ENCODE measurements at places on chromosomes 4 and X.

DNA sequence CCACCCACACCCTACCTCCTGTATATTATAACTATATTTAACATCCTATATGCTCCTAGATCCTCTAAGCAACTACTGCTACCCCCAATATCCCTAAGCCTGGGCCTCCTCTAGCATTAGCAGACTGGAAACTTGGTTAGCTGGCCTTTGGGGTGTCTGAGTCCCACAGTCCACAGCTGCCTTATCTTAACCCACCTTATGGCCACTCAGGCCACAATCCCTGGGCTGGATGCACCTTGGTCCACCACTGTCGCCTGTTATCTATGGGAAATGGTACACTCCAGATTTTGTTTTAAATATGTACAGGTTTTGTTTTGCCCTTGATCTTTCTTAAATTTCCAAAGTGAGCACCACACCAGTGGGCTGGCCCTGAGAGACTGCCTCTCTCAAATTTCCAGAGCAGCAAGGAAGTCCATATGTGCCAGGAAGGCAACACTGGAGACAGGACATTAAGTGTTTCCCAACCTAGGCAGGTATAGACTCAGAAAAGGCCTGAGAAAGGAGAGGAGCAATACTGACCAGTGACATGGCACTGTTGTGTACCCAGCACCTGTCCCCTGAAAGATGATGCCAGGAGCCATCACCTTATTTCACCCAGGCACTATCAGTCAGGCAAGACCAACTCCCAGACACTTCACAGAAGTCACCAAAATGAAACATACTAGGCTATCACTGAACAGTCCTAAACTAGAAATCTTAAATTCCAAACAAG lies 921 bp downstream of the PFKFB1 start:
- DNase-seq = no peak

DNA sequence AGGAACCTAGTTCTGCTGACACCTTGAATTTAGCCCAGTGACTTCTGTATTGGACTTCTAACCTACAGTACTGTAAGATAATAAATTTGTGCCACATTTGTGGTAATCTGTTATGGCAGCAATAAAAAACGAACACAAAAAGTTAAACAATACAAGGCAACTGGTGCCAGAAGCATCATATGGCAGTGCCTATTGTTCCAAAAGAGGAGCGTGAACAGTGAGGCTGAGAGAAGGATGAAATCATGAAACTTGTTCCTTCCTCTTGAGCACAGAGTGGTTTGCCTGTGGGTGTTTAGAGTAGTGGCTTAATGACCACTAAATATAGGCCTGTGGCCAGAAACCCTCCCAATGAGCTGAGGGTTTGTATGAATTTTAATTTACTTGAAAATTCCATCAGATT lies 69.7 kb upstream of the PGRMC2 start:
- DNase-seq = no peak

GRCh38 chrX:123550829-123551228 lies 182.0 kb downstream of the THOC2 start:
- no peak for DNase-seq

- DNase-seq = no peak
Measured at GRCh38 chr4:52640808-52641565, 18.1 kb downstream of the USP46 start.

GRCh38 chr4:24743927-24744326 lies 51.4 kb upstream of the SOD3 start:
- DNase-seq = no peak

DNA sequence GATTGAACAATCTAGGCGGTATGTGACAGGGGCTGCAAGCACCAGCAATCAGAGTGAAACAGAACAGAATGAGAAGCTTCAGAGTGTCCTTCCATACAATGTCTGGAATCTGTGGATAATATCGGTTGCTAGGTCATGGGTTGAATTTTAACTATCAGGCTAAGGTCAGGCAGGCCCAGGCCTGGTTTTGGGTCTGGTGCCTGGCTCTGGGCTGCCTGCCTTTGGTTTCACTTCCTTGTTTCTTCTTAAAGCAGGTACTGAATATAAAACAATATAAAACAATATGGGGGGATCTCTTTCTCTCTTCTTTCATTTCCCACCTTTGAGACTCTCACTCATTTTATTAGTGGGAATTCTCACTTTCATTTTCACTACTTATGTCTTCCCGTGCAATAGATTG lies 962.0 kb downstream of the CCSER1 start:
- DNase-seq = no peak

DNA sequence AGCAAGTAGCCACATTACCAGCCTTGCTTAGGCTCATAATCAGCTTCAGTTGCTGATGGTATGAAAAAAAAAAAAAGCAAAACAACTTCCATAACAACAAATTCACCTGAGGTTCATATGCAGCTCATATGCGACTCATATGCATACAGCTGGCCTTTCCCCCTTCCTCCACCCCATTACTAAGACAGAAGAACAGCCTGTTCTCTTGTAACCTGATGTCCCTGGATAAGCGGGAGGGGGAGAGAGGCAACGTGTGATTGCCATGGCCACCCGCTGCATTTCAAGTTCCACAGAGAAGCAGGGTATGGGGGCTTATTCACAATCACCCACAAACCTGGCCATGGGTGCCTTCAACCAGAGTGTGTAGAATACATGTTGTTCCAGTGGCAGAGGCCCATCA lies 95.1 kb upstream of the DGKK start:
- DNase-seq = peak; percentile 22

DNA sequence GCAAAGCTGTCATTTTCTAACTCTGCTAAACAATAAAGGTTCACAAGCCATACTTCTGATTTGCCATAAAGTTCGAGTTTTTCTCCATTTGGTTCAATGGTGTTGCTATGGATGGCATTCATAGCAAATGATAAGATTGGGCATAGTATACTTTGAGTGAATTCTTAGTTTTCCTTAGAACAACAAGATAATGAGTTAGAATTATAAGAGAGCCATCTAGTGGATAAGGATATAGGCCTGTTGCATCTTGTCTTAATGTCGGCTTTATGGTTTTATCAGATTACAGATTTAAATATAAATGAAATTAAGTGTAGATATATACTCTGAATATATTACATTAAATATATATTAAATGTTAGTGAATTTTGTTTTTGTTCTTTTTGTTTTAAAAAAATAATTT lies 644.6 kb downstream of the IL1RAPL1 start:
- no peak for DNase-seq

DNA sequence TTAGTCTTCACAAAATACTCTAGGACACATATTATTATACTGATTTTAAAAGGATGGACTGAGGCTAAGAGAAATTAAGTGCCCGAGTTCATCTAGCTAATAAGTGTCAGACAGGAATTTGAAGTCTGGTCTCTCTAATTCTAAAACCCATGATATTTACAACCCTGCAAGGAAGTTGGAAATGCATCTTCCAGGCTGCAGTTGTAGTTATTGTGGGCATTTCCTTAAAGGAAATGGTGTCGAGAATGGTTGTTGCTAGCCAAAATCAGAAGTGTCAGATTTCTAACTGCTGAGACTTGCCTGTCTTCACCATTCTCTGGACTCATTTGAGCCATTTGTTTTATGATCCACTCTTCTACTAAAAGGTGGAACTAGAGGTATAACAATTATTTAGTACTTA lies 82.5 kb downstream of the FAT4 start:
- DNase-seq = no peak

GRCh38 chr4:139919521-139919920 lies 234.5 kb downstream of the MAML3 start:
- DNase-seq = no peak

DNA sequence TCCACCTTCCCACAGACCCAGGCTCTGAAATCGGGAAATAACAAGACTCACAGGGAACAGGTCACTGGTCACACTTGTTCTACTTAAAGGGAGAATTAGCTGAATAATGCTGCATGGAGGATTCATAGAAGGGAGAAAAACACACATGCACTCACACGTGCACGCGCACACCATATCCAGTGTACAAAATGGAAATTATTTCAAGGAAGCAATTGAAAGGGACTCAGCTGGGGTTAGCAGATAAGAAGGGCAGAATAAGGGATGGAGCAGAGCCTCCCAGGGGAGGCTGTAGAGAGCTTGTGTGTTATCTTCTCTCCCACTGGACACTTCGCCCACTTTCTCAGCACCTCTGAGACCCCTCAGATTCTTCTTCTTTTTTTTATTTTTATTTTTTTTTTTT lies 10.3 kb downstream of the GABRQ start:
- no peak for DNase-seq

GRCh38 chrX:63713526-63713925 lies 71.5 kb downstream of the ARHGEF9 start:
- no peak for DNase-seq

DNA sequence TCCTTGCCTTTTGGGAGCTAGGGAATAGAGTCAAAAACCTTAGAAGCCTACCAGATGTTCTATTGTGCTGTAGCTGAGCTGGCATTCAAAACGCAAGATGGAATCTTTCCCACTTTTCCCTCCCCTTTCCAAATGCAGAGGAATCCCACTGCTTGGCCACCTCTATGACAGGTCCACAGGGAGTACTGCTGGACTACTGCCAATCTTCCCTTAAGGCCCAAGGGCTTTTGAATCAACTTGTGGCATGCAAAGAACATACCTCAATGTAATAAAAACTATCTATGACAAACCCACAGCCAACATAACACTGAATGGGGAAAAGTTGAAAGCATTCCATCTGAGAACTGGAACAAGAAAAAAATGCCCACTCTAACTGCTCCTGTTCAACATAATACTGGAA lies 139.2 kb upstream of the AGTR2 start:
- no peak for DNase-seq

DNA sequence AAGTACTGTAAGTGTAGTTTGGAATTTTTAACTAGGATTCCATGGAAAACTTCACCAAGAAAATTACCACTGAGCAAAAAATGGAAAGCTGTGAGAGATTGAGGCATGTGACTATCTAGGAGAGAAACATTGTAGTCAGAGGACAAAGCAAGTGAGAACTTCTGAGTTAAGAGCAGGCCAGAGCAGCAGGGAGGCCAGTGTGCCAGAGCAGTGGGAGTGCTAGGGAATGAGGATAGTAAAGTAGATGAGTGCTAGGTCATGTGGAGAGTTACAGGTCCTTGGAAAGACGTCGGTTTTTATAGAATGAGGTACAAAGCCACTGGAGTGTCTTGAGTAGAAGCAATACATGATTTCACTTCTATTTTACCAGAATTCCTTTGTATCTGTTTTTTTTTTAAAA lies 52.7 kb upstream of the FAT4 start:
- no peak for DNase-seq

DNA sequence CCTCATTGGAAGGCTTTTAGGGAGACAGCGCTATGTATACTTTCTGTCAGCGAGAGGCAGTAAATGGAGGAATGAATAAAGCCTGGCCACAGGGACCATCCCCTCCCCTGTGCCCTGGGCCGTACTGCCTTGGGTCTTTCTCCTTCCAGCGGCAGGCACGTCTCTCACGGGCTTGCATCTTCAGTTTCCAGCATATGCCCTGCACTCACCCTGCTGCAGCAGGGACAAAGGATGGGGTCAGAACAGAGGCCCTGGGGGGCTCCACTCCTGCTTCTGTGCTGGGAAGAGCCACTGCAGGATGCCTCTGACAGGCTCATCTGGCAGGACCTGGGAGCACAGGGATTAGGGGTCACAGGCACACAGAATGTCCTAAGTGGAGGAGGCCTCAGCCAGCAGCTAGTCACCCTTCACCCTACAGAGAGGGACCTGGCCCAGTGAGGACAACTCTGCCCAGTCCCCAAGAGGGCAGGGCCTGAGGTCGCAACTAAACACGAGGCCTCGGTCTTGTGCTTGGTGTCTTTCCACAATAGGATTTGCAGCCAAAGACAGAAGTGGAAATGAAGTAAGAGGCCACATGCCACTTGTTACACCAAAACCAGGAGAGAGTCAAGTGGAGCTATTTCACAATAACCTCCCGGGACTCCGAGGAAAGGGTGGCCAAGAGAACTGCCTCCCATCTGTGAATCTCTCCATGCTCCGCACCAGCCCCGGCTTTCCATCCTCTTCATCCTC lies 150.8 kb downstream of the AFAP1 start:
- no peak for DNase-seq

- DNase-seq = no peak
Measured at GRCh38 chrX:130051176-130051845, 59.0 kb downstream of the ELF4 start.

- no peak for DNase-seq
Measured at GRCh38 chr4:154030152-154030551, 241.3 kb upstream of the SFRP2 start.

DNA sequence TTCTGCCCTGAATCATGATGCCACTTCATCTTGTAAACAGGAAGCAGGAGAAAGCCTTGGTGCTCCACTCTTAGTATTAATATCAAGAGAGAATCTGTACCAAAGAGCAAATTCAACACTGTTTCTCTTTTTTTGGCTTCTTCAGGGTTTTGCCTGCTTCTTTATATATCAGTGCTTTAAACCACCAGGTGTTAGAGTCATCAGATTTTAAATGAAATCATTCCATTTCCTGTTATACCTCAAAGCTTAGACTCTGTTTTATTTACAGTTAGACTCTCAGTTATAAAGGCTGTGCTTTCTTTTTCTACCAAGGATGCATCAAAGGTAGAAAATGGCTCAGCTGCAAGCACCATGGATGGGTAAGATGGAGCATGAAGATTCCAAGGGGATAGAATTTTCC lies 350.9 kb downstream of the CAMK2D start:
- no peak for DNase-seq

DNA sequence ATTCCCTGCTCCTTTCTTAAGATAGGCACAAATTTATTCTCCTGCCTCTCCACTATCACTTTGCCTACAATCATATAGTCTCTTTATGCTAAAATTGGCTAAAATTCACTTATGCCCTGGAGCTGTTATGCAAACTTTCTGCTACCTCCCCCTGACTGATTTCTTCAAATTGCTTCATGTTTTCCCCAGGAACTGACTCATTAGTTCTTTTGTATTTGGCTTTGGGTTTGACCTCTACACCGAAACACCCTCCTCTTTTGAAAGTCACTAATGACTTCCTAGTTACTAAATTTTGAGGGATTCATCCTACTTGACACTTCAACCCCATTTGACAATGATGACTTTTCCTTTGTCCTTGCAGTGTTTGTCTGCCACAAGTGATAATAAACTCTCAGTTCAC lies 222.6 kb downstream of the NDST4 start:
- no peak for DNase-seq

DNA sequence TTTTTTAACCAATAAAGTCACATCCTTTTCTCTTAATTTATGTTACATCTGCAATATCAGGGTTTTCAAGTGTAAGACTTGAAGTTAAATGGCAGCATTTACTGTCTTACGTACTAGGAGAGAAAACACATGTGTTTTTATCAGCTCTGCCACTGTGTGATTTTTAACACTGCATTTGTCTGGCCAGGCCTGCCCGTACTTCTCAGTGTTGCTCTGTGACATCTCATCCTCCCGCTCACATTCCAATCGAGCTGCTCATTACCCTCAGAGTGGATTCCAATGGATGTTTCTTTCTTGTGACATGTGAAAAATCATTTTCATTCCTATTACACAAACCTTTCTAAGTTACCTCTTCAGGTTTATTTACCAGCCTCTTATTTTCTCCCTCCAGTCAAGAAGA lies 420.3 kb downstream of the FAT4 start:
- no peak for DNase-seq

- DNase-seq = no peak
Measured at GRCh38 chrX:153825042-153825441, 5.3 kb downstream of the PDZD4 start.

DNA sequence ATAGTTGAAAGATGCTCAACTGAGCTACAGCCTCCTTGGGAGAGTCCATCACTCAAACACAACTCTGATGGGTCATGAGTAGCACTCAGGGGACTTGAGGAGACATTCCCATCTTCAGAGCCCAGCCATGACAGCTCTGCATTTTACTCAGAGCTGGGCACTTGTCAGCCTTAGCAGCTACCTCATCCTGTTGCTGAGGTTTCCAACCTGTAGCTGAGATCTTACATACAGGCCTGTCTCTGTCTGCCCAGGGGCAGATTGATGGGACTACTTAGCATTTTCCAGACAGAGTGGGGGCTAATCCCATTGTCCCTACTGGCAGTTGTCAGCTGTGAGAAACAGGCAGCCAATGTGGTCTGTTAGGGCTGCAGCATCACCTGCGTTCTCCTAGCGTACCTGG lies 3.5 kb downstream of the FHDC1 start:
- DNase-seq = no peak

Measured in BE2C (cell line).